Mesothelial cell of epicardium (in vitro differentiated cells): ENCODE measurements at places on chromosomes 5 and 9.
A peak's percentile ranks its signal among the peaks of the same experiment; 100 is the strongest.

- DNase-seq: peak; percentile 46
Observed at GRCh38 chr5:53478411-53479044, 1.9 kb upstream of the FST start.

- no peak for DNase-seq
Observed at GRCh38 chr9:36137392-36138004, 965 bp downstream of the GLIPR2 start.

DNA sequence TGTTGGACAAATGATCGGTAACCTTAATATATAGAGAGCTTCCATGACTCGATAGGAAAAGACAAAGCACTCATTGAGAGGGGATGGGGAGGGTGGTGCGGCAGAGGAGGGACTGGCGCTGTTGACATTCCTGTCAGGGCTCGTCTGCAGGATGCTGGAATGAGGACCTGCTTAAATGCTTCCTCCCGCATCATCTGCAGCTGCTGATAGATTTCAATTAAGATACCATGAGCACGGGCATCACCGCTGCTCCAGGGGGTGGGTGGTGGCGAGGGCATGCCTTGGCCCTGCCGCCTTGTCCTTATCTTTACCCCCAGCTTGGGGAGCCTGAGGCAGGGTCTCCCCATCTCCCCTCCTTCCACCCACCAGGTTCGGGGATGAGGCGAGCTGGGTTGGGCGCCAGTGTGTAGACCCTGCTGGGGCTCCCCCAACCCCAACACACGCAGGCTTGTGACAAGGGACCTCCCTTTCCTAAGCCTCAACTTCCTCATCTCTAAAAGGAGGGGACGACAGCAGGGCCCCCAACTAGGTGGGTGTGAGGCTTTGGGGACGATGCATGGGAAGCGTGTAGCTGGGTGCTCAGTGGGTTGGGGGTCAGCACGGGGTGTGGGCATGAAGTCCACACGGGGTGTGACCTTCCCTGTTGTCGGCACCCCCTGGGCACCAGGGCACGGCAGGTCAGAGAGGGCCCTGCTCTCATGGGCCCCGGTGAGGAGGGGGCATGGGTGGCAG, 11.7 kb upstream of the QRFP start:
- no peak for DNase-seq

- no peak for DNase-seq
Observed at GRCh38 chr5:34817558-34818351, 21.2 kb upstream of the TTC23L start.

DNA sequence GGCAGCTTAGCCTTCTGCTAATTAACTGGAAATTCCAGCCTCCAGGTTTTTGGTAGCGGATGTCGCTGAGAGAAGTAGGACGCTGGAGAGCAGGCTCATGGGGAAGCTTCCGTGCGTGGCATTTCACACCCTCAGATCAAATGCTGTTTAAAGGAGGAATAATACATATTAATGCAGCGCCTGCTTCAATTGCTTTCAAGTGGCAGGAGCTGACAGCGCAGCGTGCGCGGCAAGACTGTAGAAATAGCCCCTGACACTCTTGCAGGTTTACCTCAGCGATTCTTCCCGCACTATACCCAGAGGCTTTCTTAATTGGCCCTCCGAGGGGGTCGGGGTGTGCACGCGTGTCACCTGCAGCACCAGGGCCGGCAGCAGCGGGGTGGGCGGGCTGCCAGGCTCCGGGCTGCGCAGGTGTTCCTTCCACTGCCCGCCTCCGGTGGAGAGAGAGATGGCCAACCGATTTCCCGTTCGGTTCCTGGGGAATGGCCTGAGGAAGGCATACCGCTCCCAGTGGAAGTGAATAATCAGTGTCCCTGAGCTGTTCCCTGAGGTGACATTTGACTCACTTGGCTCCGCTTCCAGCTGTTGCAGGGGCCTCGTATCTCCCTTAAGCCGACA, 427.9 kb downstream of the KCTD16 start:
- DNase-seq: no peak
